Activated CD8-positive, alpha-beta memory T cell treated with anti-CD3 and anti-CD28 coated beads for 1 hour (primary cell): ENCODE measurements at places on chromosomes 16 and 17.

- DNase-seq, result no peak
Observed at GRCh38 chr17:48915459-48916282, 7.5 kb downstream of the UBE2Z start.

GRCh38 chr17:31250229-31250628 lies 46.8 kb downstream of the OMG start:
- no peak for DNase-seq

GRCh38 chr17:1506649-1507267 lies 9.7 kb downstream of the INPP5K start:
- no peak for DNase-seq

- DNase-seq, result no peak
Observed at GRCh38 chr17:75681289-75681688, 14.2 kb downstream of the SAP30BP start.

GRCh38 chr16:50521246-50521900 lies 26.8 kb upstream of the NKD1 start:
- DNase-seq, result no peak

DNA sequence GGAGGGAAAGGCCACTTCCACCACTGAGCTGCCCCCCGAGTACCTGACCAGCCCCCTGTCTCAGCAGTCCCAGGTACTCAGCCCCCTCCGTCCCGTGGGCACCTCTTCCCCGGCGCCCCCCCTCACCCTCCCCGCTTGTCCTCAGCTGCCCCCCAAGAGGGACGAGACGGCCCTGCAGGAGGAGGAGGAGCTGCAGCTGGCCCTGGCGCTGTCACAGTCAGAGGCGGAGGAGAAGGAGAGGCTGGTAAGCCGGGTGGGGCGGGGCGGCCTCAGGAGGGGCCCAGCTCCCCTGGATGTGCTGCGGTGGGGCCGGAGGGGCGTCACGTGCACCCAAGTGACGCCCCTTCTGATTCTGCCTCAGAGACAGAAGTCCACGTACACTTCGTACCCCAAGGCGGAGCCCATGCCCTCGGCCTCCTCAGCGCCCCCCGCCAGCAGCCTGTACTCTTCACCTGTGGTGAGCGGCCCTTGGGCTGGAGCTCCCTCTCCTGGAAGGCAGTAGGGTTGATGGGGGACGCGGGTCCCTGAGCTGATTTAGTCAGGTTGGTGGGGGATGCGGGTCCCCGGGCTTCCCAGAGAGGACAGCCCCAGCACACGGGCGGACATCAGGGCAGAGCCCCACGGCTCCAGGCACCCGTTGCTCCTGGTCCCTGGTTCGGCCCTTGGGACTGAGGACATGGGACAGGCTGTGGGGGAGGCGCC lies 9.5 kb upstream of the MRPL12 start:
- DNase-seq, result no peak

DNA sequence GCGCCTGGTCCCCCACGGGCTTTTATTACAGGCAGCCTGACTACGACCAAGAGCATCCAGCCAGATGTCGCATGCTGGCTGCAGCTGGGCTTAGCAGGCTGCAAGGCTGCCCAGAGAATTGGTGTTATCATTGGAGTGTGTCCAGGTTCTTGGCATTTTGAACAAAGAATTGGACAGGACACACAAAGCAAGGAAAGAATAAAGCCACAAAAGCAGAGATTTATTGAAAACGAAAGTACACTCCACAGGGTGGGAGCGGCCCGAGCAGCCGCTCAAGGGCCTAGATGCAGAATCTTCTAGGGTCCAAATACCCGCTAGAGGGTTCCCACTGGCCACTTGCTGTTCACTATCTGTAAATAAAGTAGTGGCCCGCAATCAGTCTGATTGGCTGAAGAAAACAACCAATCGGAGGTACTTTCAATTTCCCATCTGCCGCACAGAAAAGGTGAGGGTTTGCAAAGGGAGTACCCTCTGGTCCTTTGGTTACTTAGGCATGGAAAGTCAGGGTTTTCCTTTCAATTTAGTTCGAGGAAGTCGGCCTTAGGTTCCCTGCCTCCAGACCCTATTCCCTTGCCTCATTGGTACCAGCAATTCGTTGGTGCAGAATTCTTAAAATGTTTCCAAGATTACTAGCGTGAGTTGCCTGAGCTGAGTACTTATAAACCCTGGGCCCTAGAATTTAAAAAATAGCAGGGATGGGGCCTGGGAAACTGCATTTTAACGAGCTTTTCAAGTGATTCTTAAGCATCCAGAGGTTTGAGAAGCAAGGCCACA lies 38.5 kb upstream of the CNEP1R1 start:
- DNase-seq, result no peak

DNA sequence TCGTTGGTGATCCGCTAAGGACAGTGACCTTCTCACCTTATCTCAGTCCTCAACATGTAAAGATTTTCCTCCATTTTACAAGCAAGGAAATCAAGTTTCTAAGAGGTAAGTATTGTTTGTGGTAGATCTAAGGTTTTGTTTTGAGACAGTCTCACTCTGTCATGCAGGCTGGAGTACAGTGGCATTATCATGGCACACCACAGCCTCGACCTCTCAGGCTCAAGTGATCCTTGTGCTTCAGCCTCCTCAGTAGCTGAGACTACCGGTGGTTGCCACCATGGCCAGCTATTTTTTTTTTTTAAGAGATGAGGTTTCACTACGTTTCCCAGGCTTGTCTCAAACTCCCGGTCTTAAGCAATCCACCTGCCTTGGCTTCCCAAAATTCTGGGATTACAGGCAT lies 34.9 kb downstream of the PRKCA start:
- no peak for DNase-seq

DNA sequence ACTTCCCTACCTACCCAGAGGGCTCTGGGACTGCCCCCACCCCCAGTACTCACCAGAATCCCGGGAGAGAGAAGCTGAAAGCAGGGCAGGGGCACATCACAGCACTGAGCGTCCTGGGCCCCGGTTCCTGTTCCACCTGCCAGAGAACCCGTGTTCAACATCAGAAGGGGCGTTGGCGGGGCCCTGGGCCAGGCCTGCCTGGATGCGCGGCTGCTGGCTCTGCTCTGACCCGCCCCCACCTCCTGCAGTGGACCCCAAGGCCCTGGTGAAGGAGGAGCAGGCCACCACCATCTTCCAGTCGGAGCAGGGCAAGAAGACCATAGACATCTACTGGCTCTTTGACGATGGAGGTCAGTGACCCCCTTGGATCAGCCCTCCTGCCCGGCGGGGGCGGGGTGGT lies 27.7 kb downstream of the SLC12A3 start:
- no peak for DNase-seq

DNA sequence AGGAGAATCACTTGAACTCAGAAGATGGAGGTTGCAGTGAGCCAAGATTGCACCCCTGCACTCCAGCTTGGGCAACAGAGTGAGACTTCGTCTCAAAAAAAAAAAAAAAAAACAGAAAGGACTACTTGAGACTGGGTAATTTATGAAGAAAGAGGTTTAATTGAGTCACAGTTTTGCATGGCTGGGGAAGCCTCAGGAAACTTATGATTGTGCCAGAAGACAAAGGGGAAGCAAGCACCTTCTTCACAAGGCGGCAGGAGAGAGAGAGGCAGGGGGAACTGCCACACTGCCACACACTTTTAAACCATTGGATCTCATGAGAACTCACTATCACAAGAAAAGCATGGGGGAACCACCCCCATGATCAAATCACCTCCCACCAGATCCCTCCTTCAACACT lies 9.0 kb upstream of the MILR1 start:
- no peak for DNase-seq

- no peak for DNase-seq
Observed at GRCh38 chr16:79825002-79825401, 224.5 kb upstream of the MAF start.

GRCh38 chr17:62098623-62099231 lies 33.6 kb upstream of the MED13 start:
- DNase-seq, result no peak

DNA sequence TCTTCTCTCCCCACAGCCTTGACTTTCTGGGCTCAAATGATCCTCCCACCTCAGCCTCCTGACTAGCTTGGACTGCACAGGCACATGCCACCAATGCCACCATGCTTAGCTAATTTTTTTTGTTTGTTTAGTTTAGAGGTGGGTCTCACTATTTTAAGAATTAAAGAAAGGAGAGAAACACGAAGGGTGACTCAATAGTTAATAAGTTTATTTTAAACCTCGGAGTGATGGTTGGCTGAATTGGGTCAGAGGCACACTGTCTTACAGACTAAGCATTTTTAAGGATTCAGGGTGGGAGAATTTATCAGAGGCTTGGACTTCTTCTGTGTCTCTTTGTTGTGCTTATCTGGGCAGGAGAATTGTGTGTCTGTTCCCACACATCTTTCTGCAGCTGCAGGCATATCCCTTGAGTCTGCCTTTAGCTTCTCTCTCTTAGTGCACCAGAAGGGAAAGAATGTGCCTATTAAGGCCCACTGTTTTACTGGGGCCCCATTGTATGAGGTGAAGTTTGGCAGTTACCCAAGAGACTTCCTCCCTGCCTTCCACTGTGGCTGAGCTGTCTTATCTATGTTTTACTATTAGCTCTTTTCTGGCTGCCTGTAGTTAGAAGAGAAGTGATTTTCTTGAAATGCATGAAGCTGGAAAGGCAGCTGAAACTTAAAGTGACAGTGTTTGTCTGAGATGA lies 2172.0 kb downstream of the TP53TG3F start:
- DNase-seq, result no peak

GRCh38 chr17:17313350-17313991 lies 10.3 kb downstream of the NT5M start:
- peak; percentile 47 for DNase-seq

DNA sequence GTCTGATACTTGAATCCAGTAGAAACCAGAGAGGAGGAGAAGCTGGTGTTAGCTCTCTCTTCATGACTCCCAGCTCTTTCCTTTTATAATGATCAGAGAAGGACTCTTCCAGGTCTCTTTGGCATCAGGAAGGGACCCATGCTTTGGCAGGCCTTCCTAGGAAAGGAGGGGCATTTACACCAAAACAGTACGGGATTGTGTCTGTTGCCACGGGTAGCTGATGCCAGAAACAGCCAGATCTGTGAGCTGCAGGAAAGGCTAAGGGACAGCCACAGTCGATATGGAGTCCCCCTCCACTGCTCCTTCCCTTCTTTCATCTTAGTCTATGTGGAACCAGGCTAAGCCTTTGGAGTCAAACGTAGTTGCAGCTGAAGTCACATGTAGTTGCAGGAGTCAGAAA lies 9.3 kb downstream of the CEP295NL start:
- DNase-seq, result no peak

DNA sequence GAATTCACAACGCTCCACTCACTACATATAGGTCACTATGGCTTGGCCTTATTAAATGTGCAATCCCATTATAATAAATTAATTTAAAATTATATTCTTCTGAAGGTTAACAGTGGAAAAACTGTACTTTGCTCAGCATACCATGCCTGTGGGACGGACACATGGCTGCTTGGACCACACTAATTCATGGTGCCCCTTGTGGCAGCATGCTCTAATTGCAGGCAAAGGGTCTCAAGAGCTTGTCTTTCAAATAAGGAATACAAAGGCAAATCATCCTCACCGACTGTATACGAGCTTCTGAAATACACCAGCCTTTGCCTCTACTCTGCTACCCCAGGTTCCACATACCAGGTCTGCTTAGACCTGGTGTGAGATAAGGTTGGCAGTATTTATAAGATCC lies 11.7 kb downstream of the SMPD3 start:
- DNase-seq, result no peak

DNA sequence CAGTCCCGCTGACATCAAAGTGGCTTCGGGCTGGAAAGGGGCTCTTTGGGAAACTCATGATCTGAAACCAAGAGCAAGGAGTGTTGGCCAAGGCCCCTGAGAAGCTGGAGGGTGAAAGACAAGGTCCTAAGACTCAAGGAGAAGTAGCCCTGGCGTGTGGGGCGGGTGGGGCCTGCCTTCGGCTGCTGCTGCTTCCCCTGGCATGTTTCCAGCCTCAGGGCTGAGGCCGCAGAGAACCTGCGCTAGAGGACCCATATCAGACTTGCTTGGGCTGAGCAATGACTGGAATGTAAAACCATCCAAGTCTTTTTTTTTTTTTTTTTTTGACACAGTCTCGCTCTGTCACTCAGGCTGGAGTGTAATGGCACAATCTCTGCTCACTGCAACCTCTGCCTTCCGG lies 67.5 kb upstream of the GCSH start:
- DNase-seq, result no peak

GRCh38 chr16:89170346-89171215 lies 967 bp upstream of the CDH15 start:
- DNase-seq, result no peak

GRCh38 chr16:70421473-70422311 lies 17.2 kb downstream of the ST3GAL2 start:
- DNase-seq, result no peak

DNA sequence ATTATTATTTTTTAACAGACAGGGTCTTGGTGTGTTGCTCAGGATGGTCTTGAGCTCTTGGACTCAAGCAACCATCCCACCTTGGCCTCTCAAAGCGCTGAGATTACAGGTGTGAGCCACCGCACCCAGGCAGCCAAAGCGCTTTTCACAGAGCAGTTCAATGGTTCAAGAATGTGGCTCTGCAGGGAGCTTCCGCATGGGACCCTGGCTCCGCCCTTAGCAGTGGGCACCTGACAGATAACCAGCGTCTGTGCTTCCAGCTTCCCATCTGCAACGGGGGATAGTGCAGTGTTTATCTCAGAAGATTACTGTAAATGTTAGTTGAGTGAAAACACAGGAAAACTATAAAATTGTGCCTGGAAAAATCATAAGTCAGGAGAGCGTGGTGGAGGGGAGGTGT lies 99.4 kb downstream of the KCNJ12 start:
- no peak for DNase-seq

GRCh38 chr16:84819644-84820304 lies at the start of gene CRISPLD2:
Gene CRISPLD2 (plus strand): TSS chr16:84819985. CDS start chr16:84838496, 18,511 bp downstream.
- peak; percentile 66 for DNase-seq

- DNase-seq, result no peak
Observed at GRCh38 chr17:78831688-78832540, 8.7 kb downstream of the USP36 start.

DNA sequence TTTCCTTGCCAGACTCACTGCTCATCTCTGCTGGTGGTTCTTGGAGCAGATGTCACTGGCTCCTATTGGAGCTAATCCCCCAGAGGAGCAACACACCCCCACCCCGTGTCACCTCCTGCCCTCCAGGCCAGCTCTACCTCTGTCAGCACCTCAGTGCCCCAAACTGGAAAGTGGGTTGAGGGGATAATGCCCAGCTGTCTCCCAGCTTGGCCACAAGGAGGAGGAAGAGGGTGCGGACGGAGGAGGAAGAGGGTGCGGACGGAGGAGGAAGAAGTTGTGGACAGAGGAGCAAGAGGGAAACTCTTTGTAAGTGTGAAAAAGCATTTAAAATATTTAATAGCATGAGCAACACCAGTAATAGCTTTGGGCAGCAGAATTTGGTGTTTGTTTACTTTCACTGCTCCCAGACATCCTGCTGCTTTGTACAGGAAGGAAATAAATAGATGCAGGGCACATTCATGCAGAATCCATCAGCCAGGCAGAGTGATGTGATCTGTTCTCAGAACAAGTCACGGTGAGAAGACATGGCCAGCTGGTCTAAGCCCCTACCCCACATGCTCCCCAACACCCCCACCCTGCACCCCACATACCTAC lies 82.5 kb downstream of the C17orf67 start:
- DNase-seq, result no peak

DNA sequence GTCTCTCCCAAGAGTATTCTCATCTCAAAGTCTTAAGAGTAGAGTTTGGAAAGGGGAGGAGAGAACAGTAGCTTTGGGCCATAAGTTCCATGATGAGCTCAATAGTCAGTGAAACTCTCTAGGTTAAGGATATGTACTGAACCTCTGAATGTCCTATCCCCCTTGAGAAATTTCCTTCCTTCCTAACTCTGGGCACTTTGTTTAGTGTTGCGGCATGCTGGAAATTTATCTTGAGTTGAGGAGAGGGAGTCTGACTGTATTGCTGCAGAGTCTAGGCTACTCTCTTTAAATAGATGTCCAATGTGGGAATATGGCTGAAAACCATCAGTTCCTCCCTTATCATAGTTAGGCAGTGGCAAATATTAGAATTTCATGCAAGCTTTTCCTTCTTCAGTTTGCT lies 16.1 kb downstream of the MRTFB start:
- DNase-seq, result no peak
